ENCODE measurements at places on chromosomes 11 and 22.

GRCh38 chr11:48081151-48082010 lies 101.0 kb downstream of the PTPRJ start:
- no peak for DNase-seq

DNA sequence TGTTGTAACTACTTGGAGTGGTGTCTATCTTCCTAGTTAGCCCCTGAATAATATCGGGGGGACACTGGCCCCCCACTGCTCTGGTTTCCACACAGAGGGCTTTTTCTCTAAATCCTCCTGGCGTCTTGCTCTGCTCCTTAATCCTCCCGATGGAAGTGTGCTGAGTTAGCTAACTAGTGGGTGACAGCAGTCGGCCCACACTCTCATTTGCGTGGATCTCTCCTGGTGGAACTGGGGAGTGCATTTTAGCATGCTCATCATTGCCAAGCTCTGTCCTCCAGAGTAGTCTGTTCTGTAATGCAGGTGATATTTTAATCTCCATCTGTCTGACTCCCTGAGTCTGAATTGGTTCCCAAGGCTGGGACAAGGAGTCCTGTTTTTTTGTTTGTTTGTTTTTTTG lies 46.1 kb upstream of the RASSF10 start:
- no peak for DNase-seq

- no peak for DNase-seq
Measured at GRCh38 chr11:86941077-86941870, 13.9 kb downstream of the FZD4 start.

- no peak for DNase-seq
Measured at GRCh38 chr11:32422545-32422944, 12.8 kb downstream of the WT1 start.

DNA sequence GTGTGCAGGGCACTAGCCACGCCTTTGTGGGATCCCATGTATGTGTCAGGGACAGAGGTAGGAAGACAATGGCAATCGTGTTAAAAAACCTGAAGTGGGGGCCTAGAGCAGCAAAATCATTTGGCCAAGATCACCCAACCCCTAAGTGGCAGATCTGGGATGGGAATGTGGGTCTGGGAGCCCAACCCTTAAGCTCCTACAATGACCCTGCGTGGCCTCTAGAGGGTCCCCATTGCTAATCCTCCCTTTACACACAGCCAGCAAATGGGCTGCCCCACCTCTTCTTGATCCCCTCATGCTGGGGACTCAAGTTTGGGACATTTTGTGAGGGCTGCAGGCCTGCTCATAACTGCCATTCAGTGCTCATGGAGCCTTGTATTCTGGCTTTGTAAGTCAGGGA lies 73.2 kb upstream of the SUSD2 start:
- DNase-seq, result no peak

GRCh38 chr11:61642162-61642561 lies 38.0 kb upstream of the DAGLA start:
- no peak for DNase-seq

DNA sequence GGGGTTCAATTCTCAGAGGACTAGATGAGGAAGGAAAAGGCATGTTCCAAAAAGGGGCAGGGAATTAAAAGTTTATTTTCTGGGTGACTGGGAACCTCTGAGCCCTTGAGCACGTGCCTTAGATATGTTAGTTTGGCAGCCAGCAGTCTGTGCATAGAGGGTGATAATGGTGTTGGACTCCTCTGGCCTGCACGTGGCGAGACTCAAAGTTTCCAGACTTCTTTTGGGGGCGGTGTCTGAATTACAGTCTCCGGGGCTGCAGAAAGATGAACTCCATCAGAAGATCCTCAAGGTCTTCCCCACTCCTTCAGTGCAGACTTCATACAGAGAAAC lies 861 bp upstream of the ZNRF3 start:
- no peak for DNase-seq

- no peak for DNase-seq
Measured at GRCh38 chr11:71263386-71263785, 11.0 kb upstream of the SHANK2 start.

GRCh38 chr22:47558828-47559700 lies 796.6 kb downstream of the TBC1D22A start:
- DNase-seq, result no peak

DNA sequence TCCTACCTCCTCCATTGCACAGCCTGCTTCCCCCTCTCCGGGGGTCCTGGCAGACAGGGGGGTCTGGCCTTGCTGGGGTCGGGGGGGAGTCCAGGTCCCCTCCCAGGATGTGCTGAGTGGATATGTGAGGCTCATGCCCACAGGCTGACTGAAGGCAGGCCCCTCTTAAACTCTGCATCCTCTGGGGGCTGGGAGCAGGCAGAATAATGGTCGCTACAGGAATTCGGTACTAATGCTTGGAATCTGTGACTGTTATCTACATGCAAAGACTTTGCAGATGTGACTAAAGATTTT lies 1.6 kb upstream of the SUN2 start:
- DNase-seq, result no peak

All from Panc1 (cell line).